AG09319 (cell line): ENCODE measurements at places on chromosomes 5 and 9.

DNA sequence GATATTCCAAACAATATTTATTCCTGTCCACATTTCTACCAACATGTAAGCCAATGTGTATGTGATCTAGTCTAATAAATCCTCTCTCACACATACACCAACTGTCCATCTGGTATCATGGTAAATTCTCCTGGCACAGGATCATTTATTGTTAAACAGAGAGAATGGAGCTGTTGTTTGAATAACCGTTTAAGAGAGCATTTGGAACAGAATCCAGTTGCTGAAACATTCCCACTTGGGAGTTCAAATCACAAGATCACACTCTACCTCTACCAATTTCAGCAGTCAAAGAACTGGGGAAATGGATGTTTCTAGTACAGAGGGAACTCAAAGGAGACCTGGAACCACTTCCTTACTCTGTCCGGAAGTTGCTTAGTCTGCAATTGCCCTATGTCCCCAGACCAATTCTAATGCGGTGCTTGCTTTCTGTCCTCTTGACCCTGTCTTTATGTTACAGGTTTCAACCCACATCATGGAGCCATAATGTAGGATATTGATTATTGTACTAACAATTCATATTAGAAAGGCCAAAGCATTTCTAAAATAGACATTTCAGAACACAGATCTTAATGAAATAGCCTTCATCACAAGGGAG lies 488.4 kb downstream of the SEMA5A start:
- no peak for DNase-seq

- DNase-seq: no peak
Observed at GRCh38 chr9:12739014-12739652, 35.7 kb upstream of the LURAP1L start.

DNA sequence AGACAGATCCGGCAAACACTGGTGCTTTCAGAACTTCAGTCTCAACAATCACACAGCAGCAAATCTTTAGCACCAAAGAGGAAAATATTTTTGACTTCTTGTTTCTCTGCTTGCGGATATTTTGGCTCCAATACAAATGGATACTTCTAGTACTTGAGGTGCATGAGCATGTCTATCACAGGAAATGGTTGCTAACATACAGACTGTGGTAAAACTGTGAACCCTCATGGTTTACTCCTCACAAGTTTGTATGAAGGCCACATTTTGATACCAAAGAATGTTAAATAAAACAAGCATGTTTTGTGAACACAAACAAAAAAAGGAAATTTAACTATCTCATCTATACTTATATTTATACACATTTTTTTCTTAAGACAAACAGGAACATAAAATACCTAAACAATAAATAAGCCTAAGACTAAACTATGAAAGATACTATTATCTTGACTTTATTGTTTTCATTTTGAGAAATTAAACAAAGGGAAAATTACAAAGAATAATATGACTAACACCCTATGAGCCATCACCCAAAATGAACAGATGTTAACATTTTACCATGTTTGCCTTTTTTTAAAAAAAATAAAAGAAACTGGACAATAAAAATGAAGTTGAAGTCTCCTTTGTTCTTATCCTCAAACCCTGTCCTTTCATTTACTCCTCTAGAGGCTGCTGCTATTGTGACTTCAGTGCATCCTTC lies 135.0 kb upstream of the LHFPL2 start:
- no peak for DNase-seq

DNA sequence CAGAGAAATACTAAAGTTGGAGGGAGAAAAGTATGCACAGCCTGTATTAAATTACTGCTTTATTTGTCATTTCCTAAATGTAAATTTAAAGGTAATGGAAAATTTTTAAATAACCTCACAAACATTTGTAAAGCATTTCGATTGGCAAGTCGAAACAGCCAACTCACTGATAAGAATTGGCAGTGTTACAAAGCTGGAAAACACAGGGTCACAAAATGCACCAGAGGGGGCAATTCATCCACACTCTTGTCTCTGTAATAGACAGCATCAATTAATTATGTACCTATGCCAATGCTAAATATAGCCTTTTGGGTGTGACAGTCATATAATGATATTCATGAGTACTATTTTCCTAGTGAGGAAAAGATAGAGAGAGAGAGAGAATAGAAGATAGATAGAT lies 140.6 kb upstream of the PRLR start:
- no peak for DNase-seq

DNA sequence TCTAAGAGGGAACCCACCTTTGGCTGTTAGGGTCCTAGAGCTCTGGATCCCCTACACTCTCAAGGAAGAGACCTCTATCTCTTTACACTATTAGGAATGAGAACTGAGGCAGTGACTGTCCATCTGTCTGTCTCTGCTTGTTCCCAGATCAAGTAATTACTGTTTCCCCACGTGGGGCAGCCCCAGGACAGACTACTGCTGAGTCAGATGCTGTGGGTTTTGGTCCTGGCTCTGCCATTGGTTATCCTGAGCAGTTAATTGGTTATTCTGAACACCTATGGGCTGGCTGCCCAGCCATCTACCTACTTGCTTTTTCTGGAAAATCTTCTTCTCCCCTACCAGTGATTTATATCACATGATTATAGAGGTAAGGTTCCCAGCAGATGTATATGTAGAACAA lies 33.3 kb downstream of the FBXO10 start:
- no peak for DNase-seq

- DNase-seq: no peak
Observed at GRCh38 chr5:139561655-139562451, 714 bp downstream of the UBE2D2 start.

DNA sequence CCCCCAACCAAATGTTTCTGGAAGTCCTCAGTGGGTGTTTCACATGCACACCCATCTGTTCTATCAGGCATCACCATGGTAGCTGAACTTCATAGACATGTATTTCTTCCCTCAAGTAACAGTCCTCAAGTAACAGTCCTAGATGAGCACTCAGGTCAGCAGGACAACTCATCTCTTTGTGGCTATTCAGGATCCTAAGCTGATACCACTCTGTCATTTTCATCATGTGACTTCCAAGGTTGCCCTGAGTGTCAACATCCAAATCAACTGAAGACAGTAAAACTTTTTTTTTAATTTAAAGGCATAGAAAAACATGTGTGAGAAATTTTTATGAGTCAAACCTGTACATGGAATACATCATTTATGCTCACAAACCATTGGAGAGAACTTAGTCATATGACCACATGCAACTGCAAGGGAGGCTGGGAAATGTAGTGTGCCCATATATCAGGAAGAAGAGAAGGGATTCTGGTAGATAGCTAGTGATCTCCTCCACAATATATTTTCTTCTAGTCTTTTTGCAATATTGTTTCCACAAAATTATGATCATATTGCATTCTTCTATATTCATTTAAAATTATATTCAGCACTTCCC lies 64.2 kb upstream of the FST start:
- DNase-seq: no peak

GRCh38 chr5:159171274-159171673 lies 38.1 kb downstream of the RNF145 start:
- no peak for DNase-seq

GRCh38 chr5:61280205-61280604 lies 51.9 kb upstream of the ZSWIM6 start:
- peak; percentile 20 for DNase-seq

DNA sequence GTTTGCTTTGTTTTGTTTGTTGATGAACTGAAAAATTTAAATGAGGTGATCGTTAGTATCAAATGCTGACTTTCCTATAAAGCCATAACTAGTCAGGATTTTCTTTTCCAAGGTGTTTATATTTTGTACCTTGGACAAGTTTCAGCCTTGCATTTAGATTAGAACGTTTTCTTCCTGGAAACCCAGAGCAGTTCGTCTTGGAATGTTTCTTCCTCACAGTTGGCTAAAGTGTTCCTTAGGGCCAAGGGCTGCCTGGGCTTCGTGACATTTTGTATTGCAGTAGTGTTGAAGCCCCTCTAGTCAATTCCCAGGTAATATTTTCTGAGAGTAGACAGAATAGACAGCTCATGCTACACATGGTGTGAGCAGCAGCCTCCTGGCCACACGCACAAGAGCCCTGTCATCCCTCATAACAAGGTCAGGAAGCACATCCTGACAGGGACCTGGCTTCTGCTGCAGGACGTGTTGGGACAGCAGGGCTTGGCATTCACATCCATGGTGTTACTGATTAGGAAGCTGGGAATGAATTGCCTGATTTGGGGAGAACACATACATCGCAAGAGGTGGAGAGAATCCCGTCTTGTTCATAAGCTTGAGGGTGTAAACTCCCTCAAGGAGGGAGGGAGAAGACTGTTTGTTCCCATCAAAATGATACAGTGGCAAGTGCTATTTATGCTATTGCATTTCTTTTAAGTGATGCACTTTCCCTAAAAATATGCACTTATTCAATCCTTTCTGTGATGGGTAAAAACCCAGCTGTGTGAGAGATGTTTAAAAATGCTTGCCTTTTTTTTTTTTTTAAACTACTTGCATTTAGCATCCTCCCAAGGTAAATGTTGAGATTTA lies 31.7 kb downstream of the FUBP3 start:
- DNase-seq: no peak

DNA sequence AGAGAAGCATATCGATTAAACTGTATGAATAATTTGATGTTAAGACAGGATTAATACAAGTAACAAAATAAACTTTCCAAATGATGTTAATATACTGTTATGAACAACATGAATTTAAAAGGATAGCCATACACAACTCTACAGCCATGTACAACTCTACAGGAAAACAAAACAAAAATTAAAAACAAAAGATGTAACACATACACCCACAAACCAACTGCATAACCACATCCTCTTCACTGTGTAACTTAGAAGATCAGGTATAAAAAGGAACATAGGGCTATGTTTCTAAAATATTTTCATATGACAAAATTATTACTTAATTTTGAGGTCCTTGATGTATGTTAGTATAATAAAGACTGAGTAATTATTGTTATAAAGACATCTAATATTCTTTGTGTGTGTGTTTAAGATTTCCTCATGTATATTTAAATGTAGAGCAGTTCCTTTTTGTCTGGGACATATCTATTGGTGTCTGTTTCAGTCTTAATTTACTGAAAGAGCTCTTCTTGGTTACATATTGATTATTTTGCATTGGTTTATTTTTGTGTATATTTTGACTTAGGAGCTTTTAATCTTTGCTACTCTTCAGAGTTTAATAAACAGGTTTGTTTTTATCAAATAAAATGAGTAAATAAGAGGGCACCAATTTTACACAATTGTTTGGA lies 966.8 kb upstream of the CTNND2 start:
- DNase-seq: no peak

DNA sequence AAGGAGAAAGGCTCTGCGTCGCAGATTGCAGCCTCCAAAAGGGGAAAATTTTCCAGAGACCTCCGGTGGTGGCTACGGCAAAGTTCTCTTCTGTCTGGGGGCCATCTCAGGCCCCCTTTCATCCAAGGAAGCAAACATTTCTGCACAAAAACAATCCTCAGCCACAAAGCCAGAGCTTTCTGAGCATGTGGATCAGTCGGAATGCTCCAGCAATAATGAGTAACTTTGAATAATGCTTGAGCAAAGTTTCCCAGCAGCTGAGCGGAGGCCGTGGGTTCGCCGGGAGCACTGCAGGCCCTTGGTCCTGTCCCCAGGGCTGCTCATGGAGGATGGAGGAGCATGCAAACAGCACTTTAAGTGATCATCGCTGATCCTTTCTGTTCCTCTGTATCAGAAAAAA lies 60.2 kb upstream of the UNC5A start:
- DNase-seq: no peak

GRCh38 chr5:113487416-113487780 lies 855 bp downstream of the MCC start:
- DNase-seq: no peak

- DNase-seq: no peak
Observed at GRCh38 chr5:142826741-142827492, 56.7 kb downstream of the ARHGAP26 start.

GRCh38 chr9:19154135-19154612 lies 26.9 kb upstream of the PLIN2 start:
- no peak for DNase-seq

GRCh38 chr9:122158202-122158601 lies 1.4 kb downstream of the NDUFA8 start:
- DNase-seq: no peak

DNA sequence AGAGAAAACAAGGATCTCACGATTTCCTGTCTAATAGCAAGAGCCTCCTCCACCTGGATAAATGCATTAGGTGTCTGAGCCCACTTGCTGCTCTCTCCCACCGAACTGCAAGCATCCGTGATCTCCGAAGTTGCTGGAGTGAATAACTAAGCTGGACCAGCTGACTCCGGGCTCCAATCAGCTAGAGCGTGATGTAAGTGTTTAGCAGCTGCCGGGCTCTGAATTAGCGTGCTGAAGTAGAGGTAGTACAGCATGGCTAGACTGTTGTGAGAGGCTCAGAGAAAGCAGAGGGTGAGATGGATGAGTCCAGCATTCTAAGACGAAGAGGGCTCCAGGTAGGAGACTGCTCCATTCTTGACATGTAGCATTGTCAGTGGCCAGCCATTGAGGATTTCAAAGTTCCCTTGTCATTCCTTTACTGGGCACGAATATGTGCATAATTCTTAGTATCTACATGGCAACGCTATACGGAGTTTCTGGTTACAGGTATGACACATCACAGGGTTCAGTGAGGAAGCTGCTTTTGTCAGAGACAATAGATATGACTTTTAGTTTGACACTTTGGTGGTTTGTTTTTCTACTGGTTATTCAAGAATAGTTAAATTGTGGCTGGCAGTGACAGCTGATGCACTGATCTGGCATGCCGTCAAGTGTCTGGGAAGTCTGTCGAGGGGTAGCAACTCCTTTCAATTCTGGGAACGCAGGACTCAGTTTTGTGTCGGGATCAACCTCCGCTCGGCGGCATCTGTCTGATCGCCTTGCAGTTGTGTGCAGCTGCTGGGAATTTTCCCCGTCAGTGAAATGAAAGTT lies 232.6 kb downstream of the MAST4 start:
- DNase-seq: peak; percentile 11

DNA sequence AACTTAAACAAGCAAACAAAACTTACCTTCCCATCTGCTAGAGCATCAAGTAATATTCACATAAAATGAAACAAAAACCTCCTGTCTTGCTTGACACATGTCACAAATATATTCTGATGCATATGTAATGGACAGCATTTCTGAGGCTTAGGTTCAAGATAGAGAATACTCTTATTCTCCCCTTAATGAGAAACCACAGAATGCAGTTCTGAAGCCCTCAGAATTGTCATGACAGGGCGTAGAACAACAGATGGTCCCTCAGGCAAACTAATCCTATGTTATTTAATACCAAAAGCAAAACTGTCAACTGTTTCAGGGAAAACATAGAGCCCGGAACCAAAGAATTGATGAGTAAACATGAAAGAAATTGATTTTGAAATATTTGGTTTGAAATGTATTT lies 229.9 kb upstream of the RIOK2 start:
- DNase-seq: no peak

- DNase-seq: no peak
Observed at GRCh38 chr5:11387382-11387781, 516.9 kb downstream of the CTNND2 start.

- no peak for DNase-seq
Observed at GRCh38 chr5:50947906-50948683, 281.7 kb downstream of the PARP8 start.

DNA sequence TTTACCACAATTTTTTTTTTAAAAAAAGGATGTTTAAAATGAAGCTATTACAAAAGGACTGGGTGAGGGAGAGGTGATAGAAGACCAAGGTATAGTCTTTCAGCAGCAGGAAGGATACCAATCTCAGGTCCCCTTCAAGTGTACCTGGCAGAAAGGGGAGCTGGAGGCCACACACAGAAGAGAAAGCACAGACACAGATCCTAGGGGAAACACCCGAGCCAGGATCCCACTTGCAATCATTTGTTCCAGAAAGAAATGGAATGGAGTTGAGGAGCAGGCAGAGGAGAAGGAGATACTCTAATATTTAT lies 5.6 kb downstream of the GNPDA1 start:
- no peak for DNase-seq

- DNase-seq: no peak
Observed at GRCh38 chr5:128273736-128274135, 190.2 kb downstream of the SLC12A2 start.
